Stimulated activated CD4-positive, alpha-beta T cell treated with anti-CD3 and anti-CD28 coated beads, Interleukin-1b, Interleukin-23, amount 100 ng/mL, for 4 hours (primary cell): ENCODE measurements at places on chromosomes 12 and 14.

DNA sequence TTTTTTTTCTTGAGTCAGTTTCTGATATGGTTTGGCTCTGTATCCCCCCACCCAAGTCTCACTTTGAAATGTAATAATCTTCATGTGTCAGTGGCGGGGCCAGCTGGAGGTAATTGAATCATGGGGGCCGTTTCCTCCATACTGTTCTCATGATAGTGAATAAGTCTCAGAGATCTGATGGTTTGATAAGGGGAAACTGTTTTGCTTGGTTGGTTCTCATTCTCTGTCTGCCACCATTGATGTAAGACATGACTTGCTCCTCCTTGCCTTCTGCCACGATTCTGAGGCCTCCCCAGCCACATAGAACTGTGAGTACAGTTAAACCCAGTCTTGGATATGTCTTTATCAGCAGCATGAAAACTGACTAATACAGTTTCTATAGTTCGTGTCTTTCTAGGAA lies 42.9 kb downstream of the WNK1 start:
- peak; percentile 53 for DNase-seq

GRCh38 chr14:103499709-103500108 lies 22.9 kb downstream of the CKB start:
- no peak for DNase-seq

- no peak for DNase-seq
Measured at GRCh38 chr12:32069071-32069470, 37.6 kb upstream of the BICD1 start.

GRCh38 chr12:49776413-49776812 lies 35.1 kb downstream of the TMBIM6 start:
- DNase-seq = peak; percentile 29

DNA sequence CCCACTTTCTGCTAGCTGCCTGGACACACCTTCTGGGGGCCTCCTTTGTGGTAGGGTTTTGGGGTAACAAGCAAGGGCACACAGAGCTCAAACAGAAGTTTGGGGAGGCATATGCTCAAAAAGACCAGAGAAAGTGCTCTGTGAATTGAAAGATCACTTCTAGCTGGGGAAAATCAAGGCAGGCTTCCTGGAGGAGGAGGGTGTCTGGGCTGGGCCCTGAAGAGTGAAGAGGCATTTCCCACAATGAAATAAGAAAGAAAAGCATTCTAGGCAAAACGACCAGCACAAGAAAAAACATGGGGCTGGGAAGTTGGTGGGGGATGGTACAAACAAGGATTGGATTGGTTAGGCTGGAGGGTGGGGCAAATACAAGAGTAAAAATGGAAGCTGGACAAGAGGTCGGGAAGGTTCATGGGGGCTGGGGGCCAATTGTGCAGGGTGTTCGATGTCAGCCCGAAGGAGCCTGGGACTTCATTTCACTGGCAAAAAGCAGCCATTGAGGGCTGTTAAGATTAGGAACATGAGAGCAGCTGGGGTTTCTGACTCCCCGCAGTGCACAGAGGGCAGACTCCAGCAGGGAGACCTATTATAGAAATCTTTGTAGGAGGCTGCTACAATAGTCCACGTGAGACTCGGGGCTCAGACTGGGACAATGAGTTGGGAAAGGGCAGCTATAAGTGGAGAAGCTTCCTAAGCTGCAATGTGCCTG lies 51.5 kb upstream of the CMKLR1 start:
- no peak for DNase-seq

GRCh38 chr12:81294325-81295190 lies 216.7 kb downstream of the ACSS3 start:
- DNase-seq = no peak

DNA sequence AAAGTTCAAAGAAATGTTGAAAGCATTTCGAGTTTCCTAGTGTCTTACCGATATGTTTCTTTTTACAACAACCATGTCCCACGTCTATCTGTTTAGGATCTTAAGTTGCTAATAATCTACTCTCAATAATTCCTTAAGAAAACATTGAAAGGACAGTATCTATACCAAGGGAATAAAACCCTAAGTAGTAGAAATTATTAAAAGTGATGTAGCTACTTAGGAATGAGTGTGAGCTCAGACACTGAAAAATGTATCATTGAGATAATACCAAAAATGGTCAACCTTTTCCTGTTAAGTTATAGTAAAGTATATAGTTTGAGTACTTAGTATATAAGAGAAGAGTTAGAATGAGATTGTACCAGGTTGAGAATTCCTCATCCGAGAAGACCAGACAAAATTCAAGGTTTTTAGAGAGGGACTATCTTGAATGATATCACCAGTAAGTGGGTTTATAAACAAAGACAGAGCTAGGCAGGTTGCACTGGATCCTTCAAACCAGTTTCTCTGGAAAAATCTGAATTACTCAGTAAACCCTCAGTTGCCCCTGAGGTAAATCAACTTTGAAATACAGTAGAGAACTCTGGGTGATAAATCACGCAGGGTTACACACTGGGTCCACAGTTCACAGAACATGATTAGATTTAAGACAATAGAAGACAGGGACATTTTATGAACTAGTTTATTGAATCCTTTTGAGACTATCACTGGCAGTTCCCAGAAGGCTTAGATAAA lies 96.8 kb downstream of the ERGIC2 start:
- no peak for DNase-seq

- no peak for DNase-seq
Measured at GRCh38 chr14:20809917-20810316, 7.3 kb upstream of the RNASE1 start.

DNA sequence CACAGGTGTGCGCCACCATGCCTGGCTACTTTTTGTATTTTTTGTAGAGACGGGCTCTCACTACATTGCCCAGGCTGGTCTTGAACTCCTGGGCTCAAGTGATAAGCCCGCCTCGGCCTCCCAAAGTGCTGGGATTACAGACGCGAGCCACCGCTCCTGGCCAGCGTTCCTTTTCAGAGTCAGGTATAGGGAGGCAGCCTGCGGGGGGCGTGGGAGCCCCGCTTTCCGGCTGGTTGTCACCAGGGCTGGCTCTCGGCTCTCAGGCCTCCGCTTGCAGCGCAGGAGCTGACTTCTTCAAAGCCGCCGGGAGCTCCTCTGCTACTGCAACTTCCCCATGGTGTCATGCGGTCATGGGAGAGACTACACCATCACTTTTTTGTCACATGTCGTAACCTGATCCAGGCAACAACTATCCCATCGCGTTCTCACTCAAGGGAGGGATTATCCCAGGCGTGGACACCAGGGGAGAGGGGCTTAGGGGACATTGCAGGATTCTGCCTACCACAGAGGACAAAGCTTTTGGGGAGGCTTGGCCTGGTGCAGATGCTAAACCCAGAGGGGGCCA lies 129.4 kb downstream of the SCARB1 start:
- no peak for DNase-seq

DNA sequence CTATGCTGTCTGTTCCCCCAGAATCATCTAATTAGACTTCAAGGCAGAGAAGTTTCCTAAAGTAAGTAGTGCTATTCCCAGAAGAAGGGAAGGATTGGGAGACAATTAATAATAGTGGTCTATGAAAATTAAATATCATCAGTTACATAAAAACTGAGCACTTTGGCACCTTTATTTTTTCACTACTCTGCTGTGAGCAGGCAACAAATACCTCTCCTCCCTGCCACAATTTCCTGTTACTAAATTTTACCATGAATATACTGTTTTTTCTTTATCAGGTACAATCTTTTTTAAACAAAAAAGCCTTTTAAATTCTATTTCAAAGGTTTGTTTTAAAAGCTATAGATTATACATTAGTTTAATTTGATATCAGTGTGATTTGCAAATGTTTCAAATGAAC lies 29.4 kb upstream of the KRAS start:
- DNase-seq = no peak

DNA sequence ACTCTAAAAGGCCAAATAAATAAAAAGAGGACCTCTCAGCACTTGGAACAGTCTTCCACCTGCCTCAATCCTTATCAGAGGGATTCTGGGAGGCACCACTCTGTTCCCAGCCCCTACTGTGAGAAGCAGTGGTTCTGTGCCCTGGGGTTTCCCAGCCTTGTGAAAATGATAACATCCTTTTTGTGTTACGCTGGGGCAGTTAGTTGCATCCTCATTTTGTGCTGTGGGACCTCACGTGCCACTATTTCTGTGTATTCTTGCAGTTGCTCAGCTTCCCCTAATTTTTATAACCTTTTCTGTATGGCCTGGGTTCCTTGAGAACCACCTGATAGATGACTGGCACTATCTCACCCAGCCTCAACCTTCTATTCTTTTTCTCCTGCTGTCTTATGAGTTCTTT lies 10.8 kb upstream of the CMA1 start:
- no peak for DNase-seq

DNA sequence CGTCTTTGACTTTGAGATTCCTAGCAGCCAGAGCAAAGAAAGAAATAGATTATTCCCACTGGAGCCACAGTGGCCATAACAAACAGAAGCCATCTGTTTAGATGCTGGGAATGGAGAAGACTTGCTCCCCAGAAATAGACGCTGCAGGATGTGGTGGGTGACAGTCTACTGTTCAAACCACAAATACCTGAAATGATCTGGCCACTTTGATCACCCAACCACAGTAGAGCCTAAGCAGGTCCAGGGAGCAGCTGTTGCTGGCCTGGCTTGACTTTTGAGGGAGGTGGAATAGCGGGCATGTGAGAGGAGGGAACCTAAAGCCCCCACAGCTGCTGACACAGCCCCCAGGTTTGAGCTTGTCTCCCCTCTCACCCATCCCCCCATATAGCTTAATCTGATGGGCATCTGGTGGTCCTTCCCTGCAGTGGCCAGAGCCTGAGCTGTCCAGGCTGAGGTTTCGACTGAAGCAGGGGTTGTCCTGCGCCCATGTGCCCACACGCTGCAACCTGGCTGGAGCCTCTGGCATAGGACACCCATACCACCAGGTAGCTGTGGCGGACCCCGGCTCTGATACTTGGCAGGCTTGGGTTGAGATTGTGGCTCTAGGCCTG lies 38.7 kb downstream of the SH2B3 start:
- no peak for DNase-seq

DNA sequence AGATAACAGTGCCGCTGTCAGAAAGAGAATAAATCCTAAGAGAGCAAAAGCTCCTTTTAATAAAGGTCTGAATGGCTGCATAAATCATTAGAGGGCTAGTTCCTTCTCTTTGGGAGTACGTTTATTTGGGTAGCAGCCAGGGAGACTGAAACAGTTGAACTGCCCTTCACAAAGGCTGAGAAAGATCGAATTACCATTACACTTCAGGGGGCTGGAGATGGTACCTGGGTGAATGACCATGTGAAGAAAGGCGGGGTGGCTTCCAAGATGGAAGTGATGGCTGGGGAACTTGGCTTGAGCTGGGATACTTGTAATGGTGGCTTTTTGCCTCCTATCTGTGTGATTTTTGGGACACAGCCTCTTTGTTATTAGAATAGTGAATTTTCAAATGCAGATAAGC lies 1.7 kb upstream of the FGD4 start:
- no peak for DNase-seq

GRCh38 chr14:77986773-77987172 lies 183.4 kb upstream of the NRXN3 start:
- DNase-seq = no peak
